Upper lobe of left lung (tissue), 6 donors: ENCODE measurements at places on chromosomes 1 and 21. TPM values are rescaled to one million over a fixed set of nuclear protein-coding genes. Genes with fewer than 3 reads are reported as not detected.
A peak's percentile ranks its signal among the peaks of the same experiment; 100 is the strongest.

GRCh38 chr1:231241750-231242149, 738 bp downstream of the GNPAT start:
- H3K4me3 ChIP-seq = peak overlapping the region; percentile 65
- DNase-seq = peak; percentile 31
- no peaks in the 10 kb centered on the region for H3K36me3 ChIP-seq

DNA sequence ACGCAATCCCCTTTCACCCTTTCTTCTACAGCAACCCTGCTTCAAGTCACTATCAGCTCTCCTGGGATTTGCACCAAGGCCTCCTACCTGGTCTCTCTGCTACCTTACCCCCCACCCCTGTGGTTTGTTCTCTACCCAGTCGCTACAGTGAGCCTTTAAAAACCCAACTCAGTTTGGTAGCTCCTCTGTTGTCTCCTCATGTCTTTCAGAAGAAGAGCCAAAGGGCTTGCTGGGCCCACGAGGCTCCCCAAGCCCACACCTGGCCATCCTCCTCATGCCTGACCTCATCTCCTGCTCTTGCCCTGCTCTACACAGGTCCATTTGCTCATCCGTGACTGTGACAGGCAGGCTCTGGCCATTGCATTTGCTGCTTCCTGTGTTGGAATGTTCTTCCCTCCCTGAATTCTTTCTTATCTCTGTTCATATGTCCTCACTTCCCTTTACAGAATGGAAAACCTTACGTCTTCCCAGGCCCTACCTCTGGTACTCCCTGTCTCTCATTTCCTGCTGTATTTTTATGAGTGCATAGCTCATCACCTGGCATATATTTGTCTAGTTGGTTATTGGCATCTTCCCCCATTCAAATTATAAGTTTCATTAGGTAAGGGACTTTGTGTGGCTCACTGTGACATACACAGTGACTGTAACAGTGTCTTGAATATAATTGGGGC, 3.3 kb downstream of the RGS16 start:
- H3K36me3 ChIP-seq = peaks cover 14% of the 10 kb centered on the region
- H3K27ac ChIP-seq = no peak overlapping the region
- DNase-seq = no peak
- H3K27me3 ChIP-seq = no peaks in the 10 kb centered on the region

GRCh38 chr1:107141491-107142126, 770 bp downstream of the NTNG1 start:
- H3K27ac ChIP-seq = peak overlapping the region; percentile 59
- H3K27me3 ChIP-seq = no peaks in the 10 kb centered on the region
- peak overlapping the region; percentile 57 for H3K4me3 ChIP-seq
- DNase-seq = peak; percentile 85

The LMX1A gene
- not detected for total RNA-seq

- peak; percentile 36 for DNase-seq
- no peak overlapping the region for H3K4me3 ChIP-seq
- peaks cover 35% of the 10 kb centered on the region for H3K4me1 ChIP-seq
- no peak overlapping the region for H3K27ac ChIP-seq
These were observed 123.9 kb upstream of the DPYD start for GRCh38 chr1:98044766-98045165.
